ENCODE measurements at places on chromosomes 7 and 10. TPM values are rescaled to one million over a fixed set of nuclear protein-coding genes. Genes with fewer than 3 reads are reported as not detected.

The AS3MT gene
- total RNA-seq = 7.5 TPM

The SRRM3 gene
- total RNA-seq = 0.20 TPM

The UPK3B gene
- 1.2 TPM for total RNA-seq

- no peak for DNase-seq
Observed at GRCh38 chr10:107303203-107303602, 138.7 kb upstream of the SORCS1 start.

DNA sequence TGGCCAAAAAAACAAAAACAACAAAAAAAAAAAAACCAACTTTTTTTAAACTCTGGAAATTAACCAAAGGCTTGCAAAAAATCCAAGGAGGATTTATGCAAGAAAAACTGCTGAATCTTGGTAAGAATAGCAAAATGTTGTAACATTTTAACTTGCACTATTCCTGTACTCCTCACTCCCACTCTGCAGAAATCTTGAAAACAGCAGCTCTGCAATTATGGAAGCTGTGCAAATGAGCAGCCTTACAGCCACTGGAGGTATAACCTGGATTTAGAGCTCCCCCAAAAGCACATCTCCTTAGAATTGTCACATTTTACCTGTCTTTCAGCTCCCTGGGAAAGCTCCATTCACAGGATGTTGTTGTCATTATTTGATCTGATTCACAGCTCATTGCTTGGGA, 41.8 kb upstream of the LRGUK start:
- DNase-seq = no peak

DNA sequence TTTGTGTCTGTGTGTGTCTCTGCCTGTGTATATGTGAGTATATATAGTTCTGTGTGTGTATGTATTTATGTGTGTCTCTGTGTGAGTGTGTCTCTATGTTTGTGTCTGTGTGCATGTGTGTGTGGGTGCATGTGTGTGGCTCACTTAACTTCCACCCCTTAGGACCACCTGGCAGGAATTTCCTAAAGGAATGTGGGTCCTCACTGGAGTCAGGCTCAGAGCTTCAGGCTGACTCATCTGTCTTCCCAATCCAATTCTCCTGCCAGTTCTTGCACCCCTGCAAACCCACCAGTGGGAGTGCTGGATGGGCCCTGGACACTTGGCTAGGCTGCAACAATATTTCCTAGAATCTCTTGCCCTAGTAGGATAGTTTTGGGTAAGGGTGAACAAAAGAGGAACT, 70.2 kb upstream of the GRB10 start:
- DNase-seq = no peak

GRCh38 chr7:133562621-133563020, 309.7 kb downstream of the EXOC4 start:
- DNase-seq = no peak

Measured in left lobe of liver (tissue), 2 donors.